ENCODE measurements at places on chromosomes 3 and 15.

GRCh38 chr3:19267040-19267439 is 118.7 kb downstream of the KCNH8 start:
- no peak for DNase-seq

GRCh38 chr3:217099-217813 is 20.7 kb downstream of the CHL1 start:
- no peak for DNase-seq

DNA sequence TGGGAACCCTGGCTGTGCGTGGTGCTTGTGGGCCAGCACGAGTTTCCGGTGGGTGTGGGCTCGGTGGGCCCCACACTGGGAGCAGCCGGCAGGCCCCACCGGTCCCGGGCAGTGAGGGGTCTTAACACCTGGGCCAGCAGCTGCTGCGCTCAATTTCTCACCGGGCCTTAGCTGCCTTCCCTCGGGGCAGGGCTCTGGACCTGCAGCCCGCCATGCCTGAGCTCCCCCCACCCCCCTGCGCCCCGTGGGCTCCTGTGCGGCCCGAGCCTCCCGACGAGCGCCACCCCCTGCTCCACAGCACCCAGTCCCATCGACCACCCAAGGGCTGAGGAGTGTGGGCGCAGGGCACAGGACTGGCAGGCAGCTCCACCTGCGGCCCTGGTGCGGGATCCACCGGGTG is 49.4 kb downstream of the TM4SF18 start:
- DNase-seq = no peak

DNA sequence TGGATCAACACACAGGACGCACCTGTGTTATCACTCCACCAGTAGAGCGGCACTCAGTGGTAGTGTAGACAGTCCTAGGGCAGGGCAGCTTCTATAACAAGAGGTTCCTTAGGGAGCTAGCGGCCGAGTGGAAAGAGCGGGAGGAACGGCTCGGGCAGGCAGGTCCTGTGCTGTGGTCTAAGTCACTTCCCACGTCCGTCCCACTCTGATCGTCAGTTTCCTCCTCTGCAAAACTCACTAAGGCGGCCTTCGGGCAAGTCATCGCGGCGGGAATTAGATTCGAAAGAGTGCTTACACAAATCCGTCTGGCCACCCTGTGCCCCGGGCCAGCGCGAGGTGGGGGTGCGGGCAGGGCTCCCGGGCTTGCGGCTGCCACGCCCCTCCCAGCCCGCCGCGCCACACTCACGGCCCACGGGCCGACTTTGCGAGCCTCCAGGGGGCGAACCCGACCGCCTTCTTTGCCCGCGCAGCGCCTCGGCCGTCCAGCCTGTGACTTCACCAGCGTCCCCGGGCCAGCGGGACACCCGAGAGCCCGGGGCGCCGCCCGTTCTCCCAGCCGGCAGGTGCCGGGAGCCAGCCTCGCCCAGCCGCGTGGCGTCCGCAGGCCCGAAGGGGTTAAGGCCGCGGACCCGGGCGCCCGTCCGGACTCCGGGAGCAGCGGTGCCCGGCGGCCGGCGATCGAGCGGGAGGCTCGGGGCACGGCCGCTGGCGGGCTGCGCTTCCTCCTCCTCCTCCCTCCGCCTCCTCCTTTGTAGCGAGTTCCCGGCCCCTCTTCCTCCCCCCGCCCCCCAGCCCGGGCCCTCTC is 416 bp upstream of the CORO2B start:
- no peak for DNase-seq

DNA sequence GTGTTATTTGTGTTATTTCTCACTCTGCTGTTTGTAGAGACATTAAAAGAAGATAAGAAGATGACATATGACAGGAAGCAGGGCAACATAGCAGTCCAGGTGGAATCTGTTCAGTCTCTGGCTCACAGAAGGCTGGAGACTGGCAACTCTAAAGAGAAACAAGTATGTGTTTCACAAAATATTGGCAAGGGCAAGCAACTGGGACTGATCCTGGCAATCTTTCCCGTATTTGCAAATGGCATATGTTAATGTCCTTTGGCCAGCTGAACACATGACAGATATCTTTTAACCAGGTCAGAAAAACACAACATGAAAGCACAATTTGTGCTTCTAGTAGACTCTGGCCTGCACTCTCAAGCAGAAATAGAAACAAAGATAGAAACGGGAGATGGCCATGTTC is 1354.1 kb upstream of the EPHA6 start:
- DNase-seq = no peak

DNA sequence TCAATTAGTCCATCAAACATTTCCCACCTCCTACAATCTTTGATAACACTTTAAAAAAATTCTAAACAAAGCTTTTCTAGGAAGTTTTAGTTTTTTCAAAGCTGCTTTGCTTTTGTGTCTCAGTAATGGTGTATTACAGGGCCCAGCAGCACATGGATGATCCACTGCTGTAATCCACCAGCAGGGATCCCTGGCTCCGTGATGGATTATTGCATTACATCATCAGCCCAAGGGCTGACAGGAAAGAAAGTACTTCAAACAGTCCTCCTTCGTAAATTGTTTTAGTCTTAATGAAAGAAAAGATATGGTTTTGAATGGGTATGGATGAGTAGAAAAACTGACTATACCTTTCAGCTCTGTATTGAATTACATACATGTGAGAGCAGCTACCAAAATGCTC is 688.9 kb upstream of the NAALADL2 start:
- DNase-seq = no peak

Measured in NCI-H187 treated with DMSO at 0.1 percent for 48 hours (cell line).